CD8-positive, alpha-beta memory T cell (primary cell): ENCODE measurements at places on chromosomes 2 and 18.

GRCh38 chr18:67217551-67218166, 298.9 kb downstream of the DSEL start:
- DNase-seq, result peak; percentile 61

DNA sequence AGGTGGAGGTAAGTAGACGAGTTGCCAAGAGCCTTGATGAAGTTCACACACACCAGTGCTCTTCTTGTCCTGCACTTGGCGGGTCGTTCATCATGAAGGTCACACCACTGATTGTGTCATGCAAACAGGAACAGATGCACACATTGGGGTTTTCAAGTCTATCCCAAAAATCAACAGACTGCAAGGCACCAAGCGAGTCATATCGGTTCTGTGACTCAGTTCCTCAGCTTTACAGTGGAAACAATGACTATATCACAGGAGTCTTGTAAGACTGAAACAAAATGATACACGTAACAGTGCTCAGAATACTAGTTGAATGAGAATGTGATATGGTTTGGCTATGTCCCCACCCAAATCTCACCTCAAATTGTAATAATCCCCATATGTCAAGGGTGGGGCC, 526.9 kb upstream of the ID2 start:
- no peak for DNase-seq

- no peak for DNase-seq
These were observed 235.0 kb downstream of the CAMKMT start for GRCh38 chr2:44596537-44597320.

DNA sequence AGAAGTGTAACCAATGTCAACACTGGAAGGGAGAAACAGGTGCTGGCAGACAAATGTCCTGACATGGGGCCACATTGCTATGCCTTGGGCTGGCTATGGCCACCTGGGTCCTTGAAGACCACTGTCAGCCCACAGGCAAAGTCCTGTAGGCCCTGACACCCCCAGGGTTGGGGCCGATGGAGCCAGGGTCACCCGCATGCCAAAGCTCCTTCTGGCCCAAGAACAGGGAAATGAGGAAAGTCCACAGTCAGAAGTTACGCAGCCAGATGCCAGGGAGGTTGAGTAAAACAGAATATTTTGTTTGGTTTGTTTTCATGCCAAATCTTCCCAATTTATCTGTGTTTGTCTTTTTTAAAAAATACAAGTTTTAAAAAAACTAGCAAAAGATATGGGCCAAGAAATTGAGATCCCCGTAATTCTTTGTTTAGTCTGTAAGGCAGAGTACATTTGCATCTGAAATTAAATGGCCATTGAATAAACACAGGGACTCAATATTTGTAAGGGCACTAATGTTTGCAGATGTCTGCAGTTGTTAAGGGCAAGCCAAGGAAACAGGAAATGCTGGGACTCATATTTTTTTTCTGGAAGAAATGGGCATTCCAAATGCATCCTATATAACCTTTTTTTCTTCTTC, 186.4 kb downstream of the FAM210A start:
- no peak for DNase-seq

GRCh38 chr2:64273524-64274398, 129.5 kb upstream of the PELI1 start:
- no peak for DNase-seq

DNA sequence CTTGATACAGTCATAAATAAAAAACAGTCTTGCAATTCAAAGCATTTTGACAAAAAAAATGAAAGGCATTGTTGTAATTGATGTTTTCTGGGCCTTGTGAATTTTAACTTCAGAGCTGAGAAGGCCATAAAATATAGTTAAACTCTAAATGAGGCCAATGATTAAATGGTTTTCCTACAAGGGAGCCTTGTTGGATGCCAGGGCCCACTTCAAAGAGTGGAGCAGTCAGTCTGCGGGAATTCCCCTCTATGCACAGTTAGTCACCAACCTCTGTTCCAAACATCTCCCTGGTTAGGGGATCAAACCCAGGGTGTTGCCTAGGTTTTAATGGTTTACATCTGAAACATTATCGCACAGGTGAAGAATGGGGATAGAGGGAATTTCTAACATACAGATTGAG, 143.4 kb downstream of the NCKAP5 start:
- no peak for DNase-seq

DNA sequence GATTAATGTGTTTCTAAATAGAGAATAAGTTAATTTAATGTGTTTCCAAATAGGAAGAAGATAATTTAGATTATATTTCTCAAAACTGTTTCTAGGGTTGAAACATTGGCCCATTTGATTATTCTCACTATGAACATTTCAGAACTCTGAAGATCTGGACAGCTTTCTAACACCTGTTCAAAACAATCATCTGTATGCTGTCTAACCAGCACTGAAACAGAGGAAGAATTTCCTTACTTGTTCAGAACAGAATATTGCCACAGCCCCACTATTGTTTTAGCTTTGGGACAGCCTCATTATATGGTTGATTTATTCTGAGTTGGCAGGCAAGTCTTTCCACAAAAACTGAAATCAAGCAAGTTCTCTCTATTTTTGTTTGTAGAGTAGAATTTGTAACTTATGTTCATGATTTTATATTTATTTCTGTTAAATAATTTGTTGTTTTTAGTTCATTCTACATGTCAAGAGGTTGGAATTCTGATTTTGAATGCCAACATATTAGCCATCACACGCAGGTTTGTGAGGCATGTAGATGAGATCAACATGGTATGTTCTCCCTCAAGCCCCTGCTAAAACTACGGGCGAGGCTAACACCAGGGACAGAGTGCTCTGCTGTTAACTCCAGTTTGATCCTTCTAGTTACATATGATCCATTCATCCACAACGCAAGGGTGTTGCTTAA, 11.2 kb downstream of the IL18RAP start:
- no peak for DNase-seq

DNA sequence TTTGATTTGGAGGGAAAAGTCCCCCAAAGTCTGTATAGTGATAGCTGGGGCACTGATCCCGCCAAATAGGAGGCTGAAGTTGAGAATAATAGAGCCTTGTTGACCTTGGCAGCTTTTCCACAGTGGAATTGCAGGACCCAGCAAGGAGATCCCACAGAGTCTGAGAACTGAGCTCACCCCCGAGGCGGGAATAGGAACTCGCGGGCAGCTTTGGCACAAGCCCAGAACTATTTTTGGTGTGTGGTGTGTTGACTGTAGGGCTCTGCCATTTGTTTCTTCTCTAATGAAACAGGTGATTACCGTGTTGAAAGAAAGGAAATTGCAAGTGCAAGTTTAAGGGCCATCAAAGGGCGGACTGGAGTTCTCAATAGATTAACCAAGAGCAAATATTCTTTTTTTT, 34.0 kb downstream of the SH3RF3 start:
- DNase-seq, result no peak

- DNase-seq, result no peak
These were observed 224.5 kb downstream of the FAM210A start for GRCh38 chr18:13501891-13502290.

- no peak for DNase-seq
These were observed 124.5 kb downstream of the CNTNAP5 start for GRCh38 chr2:124149571-124149970.

- DNase-seq, result no peak
These were observed 620.2 kb upstream of the NETO1 start for GRCh38 chr18:73487966-73488365.

GRCh38 chr18:72419914-72420313, 124.2 kb downstream of the CBLN2 start:
- DNase-seq, result no peak
